ENCODE measurements at places on chromosomes 11 and 22. TPM values are rescaled to one million over a fixed set of nuclear protein-coding genes. Genes with fewer than 3 reads are reported as not detected.

- H3K27me3 ChIP-seq, result no peaks in the 10 kb centered on the region
- no peak for DNase-seq
- H3K27ac ChIP-seq, result peak overlapping the region; percentile 50
These were observed 107.5 kb upstream of the OR4B1 start for GRCh38 chr11:48109046-48109666.

GRCh38 chr11:69339041-69339733 is 45.2 kb downstream of the MYEOV start:
- H3K27me3 ChIP-seq, result no peaks in the 10 kb centered on the region
- no peaks in the 10 kb centered on the region for H3K4me1 ChIP-seq
- no peak overlapping the region for H3K27ac ChIP-seq
- H3K4me3 ChIP-seq, result no peak overlapping the region
- H3K36me3 ChIP-seq, result no peaks in the 10 kb centered on the region

- H3K27ac ChIP-seq, result no peak overlapping the region
- no peaks in the 10 kb centered on the region for H3K27me3 ChIP-seq
- no peak overlapping the region for H3K4me3 ChIP-seq
- H3K36me3 ChIP-seq, result no peaks in the 10 kb centered on the region
These were observed 171.9 kb downstream of the GRIA4 start for GRCh38 chr11:105781807-105782206.

TRIM22 gene
- 7.8 TPM for total RNA-seq

DNA sequence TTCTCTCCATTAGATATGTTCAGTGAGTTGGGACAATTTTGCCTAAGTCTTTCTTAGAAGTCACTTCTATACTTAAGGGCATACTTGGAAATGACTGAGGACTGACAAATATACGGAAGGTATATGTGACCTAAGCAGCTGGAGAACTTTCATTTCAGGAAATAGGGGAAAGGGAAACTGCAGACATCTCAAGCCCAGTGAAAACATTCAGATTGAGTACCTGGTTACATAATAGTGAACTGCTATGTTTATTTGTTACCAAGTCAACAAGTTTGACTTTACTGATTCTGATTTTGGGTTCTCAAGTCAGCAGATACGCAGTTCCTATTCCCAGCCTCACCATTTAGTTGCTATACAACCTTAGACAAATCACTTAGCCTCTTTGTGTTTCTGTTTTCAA is 1173.9 kb downstream of the LRRC4C start:
- DNase-seq, result no peak
- H3K4me3 ChIP-seq, result no peak overlapping the region
- no peaks in the 10 kb centered on the region for H3K36me3 ChIP-seq
- no peak overlapping the region for H3K27ac ChIP-seq
- H3K27me3 ChIP-seq, result no peaks in the 10 kb centered on the region

GRCh38 chr11:78938971-78939370 is 364.3 kb upstream of the NARS2 start:
- H3K27ac ChIP-seq, result no peak overlapping the region
- no peaks in the 10 kb centered on the region for H3K27me3 ChIP-seq
- H3K4me3 ChIP-seq, result no peak overlapping the region
- H3K36me3 ChIP-seq, result no peaks in the 10 kb centered on the region

DNA sequence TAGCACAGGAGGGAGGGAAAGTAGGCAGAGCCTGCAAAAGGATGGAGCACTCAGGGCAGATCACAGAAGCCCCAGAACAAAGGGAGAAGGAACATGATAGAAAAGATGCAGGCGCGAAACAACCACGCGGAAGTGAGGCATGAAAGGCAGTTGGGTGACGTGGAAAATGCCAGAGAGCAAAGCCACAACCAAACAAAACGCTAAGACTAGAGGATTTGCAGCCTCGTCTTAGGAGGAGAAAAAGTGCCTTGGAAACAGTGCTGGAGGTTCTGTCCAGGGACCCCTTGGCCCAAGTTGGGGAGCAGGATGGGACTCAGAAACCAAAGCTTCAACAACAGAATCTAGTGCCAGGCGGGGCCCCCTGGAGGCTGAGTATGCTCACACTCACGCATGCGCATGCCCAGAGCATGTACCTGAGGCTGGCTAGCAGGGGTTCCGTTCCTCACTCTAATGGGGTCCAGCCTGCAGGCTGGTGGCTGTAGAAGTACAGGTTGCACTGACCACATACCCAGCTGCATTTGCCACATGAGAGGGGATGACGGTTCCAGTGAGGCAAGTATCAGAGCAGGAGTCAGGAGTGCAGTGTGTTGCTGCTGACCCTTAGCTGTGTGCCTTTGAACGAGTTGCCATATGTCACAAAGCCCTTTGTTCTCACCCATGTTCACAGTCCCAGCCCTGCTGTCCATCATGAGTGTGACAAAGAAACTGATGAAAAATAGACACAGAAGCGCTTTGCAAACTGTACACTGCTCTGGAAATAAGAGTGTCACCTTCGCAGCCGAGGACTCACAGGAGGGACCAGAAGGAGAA is 568.6 kb upstream of the CADM1 start:
- H3K36me3 ChIP-seq, result no peaks in the 10 kb centered on the region
- no peaks in the 10 kb centered on the region for H3K4me1 ChIP-seq
- no peak overlapping the region for H3K27ac ChIP-seq
- peaks cover 44% of the 10 kb centered on the region for H3K27me3 ChIP-seq
- DNase-seq, result no peak

DNA sequence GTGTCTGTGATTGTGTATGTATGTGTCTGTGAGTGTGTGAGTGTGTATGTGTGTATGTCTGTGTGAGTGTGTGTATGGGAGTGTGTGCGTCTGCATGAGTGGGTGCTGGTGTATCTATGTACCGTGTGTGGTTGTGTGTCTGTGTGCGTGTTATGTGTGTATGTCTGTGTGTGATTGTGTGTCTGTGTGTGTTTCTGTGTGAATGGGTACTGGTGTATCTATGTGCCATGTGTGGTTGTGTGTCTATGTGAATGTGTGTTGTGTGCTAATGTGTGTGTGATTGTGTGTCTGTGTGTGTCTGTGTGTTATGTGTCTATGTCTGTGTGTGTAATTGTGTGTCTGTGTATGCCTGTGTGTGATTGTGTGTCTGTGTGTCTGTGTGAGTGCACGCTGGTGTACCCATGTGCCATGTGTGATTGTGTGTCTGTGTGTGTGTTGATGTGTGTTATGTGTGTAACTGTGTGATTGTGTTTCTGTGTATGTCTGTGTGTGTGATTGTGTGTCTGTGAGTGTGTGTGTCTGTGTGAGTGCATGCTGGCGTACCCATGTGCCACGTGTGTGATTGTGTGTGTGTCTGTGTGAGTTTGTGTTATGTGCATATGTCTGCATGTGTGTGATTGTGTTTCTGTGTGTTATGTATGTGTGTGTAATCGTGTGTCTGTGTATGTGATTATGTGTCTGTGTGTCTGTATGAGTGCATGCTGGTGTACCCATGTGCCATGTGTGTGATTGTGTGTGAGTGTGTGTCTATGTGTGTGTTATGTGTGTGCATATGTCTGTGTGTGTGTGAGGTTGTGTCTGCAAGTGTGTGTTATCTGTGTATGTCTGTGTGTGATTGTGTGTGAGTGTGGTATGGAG is 6.8 kb upstream of the CACNA1I start:
- H3K27ac ChIP-seq, result no peak overlapping the region
- no peaks in the 10 kb centered on the region for H3K4me1 ChIP-seq
- no peak overlapping the region for H3K4me3 ChIP-seq
- no peaks in the 10 kb centered on the region for H3K36me3 ChIP-seq

GRCh38 chr11:655036-655726 is 18.1 kb downstream of the DRD4 start:
- DNase-seq, result no peak
- peaks cover 54% of the 10 kb centered on the region for H3K36me3 ChIP-seq
- no peaks in the 10 kb centered on the region for H3K4me1 ChIP-seq
- no peaks in the 10 kb centered on the region for H3K27me3 ChIP-seq
- no peak overlapping the region for H3K27ac ChIP-seq

- no peaks in the 10 kb centered on the region for H3K27me3 ChIP-seq
- H3K4me3 ChIP-seq, result no peak overlapping the region
- no peaks in the 10 kb centered on the region for H3K36me3 ChIP-seq
- H3K27ac ChIP-seq, result no peak overlapping the region
These were observed 17.9 kb upstream of the CSNK2A3 start for GRCh38 chr11:11370962-11371303.

- no peaks in the 10 kb centered on the region for H3K27me3 ChIP-seq
- no peaks in the 10 kb centered on the region for H3K4me1 ChIP-seq
- H3K36me3 ChIP-seq, result no peaks in the 10 kb centered on the region
- H3K27ac ChIP-seq, result no peak overlapping the region
- H3K4me3 ChIP-seq, result no peak overlapping the region
These were observed 168.5 kb downstream of the ARHGAP42 start for GRCh38 chr11:100855466-100856067.

TSGA10IP gene
- total RNA-seq, result not detected

ANGPTL5 gene
- 0.21 TPM for total RNA-seq

- no peak overlapping the region for H3K4me3 ChIP-seq
- H3K4me1 ChIP-seq, result peaks cover 7% of the 10 kb centered on the region
- no peaks in the 10 kb centered on the region for H3K36me3 ChIP-seq
- no peaks in the 10 kb centered on the region for H3K27me3 ChIP-seq
These were observed 48.8 kb downstream of the ENDOD1 start for GRCh38 chr11:95138448-95138847.

DNA sequence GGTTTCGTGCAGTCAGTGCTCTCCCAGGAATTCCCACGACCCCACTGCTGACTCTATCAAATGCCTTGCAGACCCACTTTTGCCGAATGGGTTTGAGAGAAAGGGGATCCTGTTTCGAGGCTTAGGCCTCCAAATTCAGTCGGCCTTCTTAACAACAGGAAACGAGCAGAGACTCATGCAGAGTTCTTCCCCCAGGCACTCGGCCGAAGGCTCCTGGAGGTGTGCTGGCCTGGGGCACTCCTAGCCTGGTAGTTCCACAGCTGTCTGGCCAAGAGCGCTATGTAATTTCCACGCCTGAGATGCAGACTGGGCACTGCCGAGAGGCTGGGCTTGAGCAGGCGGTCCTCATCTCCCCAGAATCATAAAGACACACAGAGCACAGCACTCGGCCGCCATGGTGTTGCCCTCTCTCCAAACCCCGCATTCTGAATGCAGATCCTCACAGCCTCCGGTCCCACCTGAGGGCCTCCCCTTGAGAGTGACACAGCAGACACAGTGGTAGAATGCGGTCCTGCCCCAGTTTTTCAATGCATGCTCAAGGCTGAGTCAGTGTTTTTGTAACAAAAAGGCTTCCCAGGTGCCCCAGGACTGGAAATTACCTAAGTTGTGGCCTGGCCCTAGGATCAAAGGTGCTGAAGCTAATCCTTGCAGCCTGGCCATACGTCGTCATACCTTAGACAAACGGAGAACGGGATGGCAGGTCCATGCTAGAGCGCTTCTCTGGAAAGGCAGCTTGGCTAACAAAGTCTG is 30.2 kb upstream of the BID start:
- no peaks in the 10 kb centered on the region for H3K27me3 ChIP-seq
- no peak overlapping the region for H3K4me3 ChIP-seq
- H3K36me3 ChIP-seq, result peaks cover 47% of the 10 kb centered on the region

- H3K27me3 ChIP-seq, result no peaks in the 10 kb centered on the region
- no peak for DNase-seq
- peak overlapping the region; percentile 100 for H3K27ac ChIP-seq
- peaks cover 16% of the 10 kb centered on the region for H3K36me3 ChIP-seq
These were observed 4.0 kb downstream of the TAF10 start for GRCh38 chr11:6608011-6608410.

C11orf21 gene
- 0.22 TPM for total RNA-seq

- H3K27me3 ChIP-seq, result no peaks in the 10 kb centered on the region
- H3K27ac ChIP-seq, result no peak overlapping the region
- no peak for DNase-seq
- peaks cover 60% of the 10 kb centered on the region for H3K4me1 ChIP-seq
- H3K4me3 ChIP-seq, result no peak overlapping the region
These were observed 28.2 kb downstream of the A4GALT start for GRCh38 chr22:42692239-42693054.

GRCh38 chr22:50361688-50362087 is 18.6 kb downstream of the PPP6R2 start:
- DNase-seq, result no peak
- H3K27ac ChIP-seq, result no peak overlapping the region
- no peaks in the 10 kb centered on the region for H3K27me3 ChIP-seq
- H3K4me1 ChIP-seq, result no peaks in the 10 kb centered on the region
- peaks cover 20% of the 10 kb centered on the region for H3K36me3 ChIP-seq

- no peaks in the 10 kb centered on the region for H3K27me3 ChIP-seq
- H3K36me3 ChIP-seq, result no peaks in the 10 kb centered on the region
- H3K27ac ChIP-seq, result no peak overlapping the region
These were observed 110.4 kb downstream of the USP35 start for GRCh38 chr11:78299000-78299710.
